ENCODE measurements at places on chromosomes 2 and 18. TPM values are rescaled to one million over a fixed set of nuclear protein-coding genes. Genes with fewer than 3 reads are reported as not detected.

Gene CRACDL
- total RNA-seq: under 0.01 TPM

Gene TFCP2L1
- total RNA-seq: not detected

Gene CCBE1
- 69.4 TPM for total RNA-seq

Gene SGPP2
- total RNA-seq: not detected

Gene SMYD5
- 27.1 TPM for total RNA-seq

Gene SERPINB4
- total RNA-seq: not detected

Gene TMEM17
- 2.8 TPM for total RNA-seq

Gene SCN3A
- 1.3 TPM for total RNA-seq

Gene CRYGC
- not detected for total RNA-seq

Gene ZNF519
- total RNA-seq: 3.6 TPM

Gene POTEI
- total RNA-seq: not detected

Gene CHRND
- total RNA-seq: not detected

All from smooth muscle cell of trachea (primary cell).